Activated T-cell treated with anti-CD3 and anti-CD28 coated beads for 48 hours (primary cell): ENCODE measurements at places on chromosomes 2 and 18.

GRCh38 chr18:58813561-58814225, 51.0 kb upstream of the ZNF532 start:
- DNase-seq: no peak

GRCh38 chr2:20198796-20199632, 25.9 kb downstream of the SDC1 start:
- DNase-seq: no peak

GRCh38 chr2:47062681-47063537, 92.2 kb downstream of the STPG4 start:
- DNase-seq: no peak

- no peak for DNase-seq
These were observed 36.9 kb upstream of the LBH start for GRCh38 chr2:30194421-30194820.

DNA sequence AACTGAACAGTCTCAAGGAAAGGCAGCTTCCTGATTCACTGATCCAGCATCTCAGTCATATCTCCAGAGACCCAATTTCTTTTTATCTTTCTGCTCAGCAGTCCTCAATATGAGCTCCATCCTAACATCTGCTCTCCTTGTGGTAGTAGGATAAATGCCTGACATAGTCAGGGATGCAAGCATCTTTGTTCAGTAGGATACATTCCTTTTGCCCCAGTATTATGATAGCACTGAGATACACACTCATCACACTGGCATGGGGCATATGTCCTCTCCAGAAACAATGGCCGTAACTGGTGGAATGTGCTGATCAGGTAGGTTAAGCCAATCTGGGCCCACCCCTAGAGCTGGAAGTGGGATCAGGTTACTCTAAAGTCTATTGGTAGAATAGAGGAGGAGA, 207.2 kb downstream of the ETAA1 start:
- no peak for DNase-seq

GRCh38 chr18:57437402-57437765, 2.2 kb downstream of the ONECUT2 start:
- no peak for DNase-seq

DNA sequence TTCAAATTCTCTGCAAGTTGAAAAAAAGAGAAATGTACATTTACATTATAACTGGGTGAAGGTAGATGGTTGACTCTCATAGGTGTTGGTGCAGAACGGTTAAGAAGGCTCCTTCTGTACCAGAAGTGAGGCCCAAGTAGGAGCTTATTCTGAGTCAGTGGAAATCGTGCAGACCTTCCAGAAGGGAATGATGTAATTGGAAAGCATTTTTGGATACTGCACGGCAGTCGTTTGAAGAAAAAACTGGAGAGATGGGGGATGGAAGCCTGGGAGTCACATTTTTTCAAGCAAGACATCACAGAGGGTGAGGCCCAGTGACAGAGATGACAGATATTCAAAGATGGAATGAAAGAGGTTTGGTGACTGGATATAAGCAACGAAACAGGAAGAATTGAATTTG, 39.4 kb downstream of the HRH4 start:
- no peak for DNase-seq

DNA sequence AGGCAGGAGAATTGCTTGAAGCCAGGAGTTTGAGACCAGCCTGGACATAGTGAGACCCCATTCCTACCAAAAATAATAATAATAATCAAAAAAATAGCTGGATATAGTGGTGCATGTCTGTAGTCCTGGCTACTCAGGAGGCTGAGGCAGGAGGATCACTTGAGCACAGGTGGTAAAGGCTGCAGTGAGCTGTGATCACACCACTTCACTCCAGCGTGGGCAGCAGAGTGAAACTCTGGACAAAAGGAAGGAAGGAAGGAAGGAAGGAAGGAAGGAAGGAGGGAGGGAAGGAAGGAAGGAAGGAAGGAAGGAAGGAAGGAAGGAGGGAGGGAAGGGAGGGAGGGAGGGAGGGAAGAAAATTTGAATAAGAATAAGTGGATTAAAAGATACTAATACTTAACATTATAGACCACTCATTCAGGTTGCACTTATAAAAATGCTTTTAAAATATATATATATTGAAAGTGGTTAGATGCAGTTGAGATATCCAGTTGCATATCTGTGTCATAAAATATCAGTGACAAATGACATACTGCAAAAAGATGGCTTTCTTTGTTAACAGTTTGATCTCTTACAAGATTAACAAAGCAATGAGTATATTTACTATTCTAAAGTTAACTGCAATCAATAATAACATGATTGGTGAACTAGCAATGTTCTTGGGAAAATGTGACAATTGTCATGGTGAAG, 702.4 kb downstream of the CPS1 start:
- no peak for DNase-seq

DNA sequence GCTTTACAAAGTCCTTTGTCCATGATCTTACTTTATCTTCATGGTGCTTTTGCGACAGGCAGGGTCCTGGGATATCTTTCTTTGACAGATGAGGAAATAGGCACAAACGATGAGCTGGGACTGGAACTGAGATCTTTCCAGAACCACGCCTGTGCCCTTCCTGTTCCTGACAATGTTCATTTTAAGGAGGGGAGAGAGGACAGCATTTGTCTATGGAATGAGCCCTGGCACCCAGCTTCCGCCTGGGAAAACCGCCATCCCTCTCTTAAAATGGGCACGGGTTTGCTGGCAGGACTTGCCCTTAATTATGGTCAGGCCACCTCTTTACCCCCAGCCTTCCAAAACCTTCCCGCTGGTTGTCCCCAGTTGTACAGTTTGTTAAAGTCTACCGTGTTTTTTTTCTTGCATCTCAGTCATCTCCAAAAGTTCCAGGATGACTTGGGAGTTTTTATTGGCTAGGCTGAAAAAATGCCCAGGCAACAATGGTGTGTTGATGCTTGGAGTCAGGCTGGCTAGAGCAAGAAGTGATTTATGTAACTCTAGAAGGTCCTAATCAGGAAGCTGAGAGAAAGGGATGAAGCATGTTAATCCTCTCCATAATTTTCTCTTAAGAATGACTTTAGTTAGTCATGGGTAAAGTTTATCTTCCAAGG, 264.9 kb upstream of the EPAS1 start:
- DNase-seq: no peak

GRCh38 chr2:164205347-164205746, 415.9 kb downstream of the GRB14 start:
- DNase-seq: no peak

DNA sequence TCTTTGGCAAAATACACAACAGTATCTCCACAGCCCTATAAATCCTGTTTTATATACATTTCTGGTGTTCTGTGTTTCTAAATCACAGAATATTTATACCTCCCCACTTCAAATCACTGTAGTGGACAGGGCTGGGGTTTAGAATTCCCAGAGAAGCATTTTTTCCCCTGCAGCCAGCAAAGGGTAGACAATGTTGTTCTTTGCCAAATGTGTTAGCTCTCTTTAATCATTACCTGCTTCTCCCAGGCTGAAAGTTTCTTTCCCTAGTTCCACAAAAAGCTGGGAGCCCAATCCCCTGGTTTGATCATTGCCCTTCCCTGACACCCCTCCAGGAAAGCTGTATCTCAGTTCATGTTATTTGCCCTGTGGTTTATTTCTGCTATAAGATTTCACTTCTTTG, 520.0 kb upstream of the SPHKAP start:
- no peak for DNase-seq
